A673 (cell line): ENCODE measurements at places on chromosomes 6 and 20. TPM values are rescaled to one million over a fixed set of nuclear protein-coding genes. Genes with fewer than 3 reads are reported as not detected.

Gene GTSF1L
- total RNA-seq = not detected in 2 replicates

Gene TRIM40
- total RNA-seq = not detected in 2 replicates

Gene C20orf204
- 2.4 and 2.5 TPM in 2 replicates for total RNA-seq

Gene MCCD1
- total RNA-seq = not detected in 2 replicates

Gene RIMS1
- 0.50 and 1.3 TPM in 2 replicates for total RNA-seq
